GM12878 (cell line): ENCODE measurements at places on chromosomes 6 and 20. TPM values are rescaled to one million over a fixed set of nuclear protein-coding genes. Genes with fewer than 3 reads are reported as not detected.

PRPH2 gene
- not detected in 2 replicates for total RNA-seq

HLA-DQA1 gene
- total RNA-seq, result 664 and 712 TPM in 2 replicates

F13A1 gene
- total RNA-seq, result 1.3 and 1.6 TPM in 2 replicates

DNA sequence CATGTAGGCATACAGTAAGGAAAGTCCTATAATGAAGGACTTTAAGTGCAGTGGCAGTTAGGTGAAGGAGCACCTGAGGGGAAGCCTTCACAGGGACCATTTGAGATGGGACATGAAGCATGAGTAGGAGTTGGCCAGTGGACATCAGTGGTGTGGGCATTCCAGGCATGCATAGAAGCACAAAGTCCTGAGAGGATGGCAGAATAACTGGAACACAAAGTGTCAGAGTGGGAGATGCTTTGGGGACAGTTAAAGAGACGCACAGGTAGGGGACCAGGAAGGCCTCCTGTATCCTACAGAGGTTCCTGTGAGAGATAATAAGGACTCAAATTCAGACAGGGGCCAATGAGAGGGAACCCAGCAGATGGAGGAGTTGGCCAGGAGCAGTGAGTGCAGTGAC, 26.4 kb upstream of the EFHC1 start:
- no peak for DNase-seq

GRCh38 chr20:35325401-35325800, 33.2 kb upstream of the FAM83C start:
- no peak for DNase-seq

DNA sequence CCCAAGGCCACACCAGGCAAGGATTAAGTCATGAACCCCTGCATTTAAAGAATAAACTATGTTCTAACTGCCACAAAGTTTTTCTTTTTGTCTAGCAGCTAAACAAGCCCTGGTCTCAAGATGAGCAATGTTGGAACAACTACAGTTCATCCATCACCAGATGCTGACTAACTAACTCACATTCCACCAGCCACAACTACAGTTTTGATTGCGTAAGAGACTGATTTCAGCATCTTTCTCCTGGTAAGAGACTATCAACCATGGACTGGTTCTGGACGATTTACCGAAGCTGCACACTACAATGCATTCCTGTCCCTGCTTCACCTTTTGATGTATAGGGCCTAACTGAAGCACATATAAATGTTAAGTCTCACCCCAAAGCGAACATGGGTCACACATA, 43.0 kb downstream of the F13A1 start:
- no peak for DNase-seq

- DNase-seq, result no peak
These were observed 11.2 kb downstream of the NT5DC1 start for GRCh38 chr6:116111552-116112528.

- DNase-seq, result no peak
These were observed 134.0 kb downstream of the TAF4 start for GRCh38 chr20:61931476-61932198.

DNA sequence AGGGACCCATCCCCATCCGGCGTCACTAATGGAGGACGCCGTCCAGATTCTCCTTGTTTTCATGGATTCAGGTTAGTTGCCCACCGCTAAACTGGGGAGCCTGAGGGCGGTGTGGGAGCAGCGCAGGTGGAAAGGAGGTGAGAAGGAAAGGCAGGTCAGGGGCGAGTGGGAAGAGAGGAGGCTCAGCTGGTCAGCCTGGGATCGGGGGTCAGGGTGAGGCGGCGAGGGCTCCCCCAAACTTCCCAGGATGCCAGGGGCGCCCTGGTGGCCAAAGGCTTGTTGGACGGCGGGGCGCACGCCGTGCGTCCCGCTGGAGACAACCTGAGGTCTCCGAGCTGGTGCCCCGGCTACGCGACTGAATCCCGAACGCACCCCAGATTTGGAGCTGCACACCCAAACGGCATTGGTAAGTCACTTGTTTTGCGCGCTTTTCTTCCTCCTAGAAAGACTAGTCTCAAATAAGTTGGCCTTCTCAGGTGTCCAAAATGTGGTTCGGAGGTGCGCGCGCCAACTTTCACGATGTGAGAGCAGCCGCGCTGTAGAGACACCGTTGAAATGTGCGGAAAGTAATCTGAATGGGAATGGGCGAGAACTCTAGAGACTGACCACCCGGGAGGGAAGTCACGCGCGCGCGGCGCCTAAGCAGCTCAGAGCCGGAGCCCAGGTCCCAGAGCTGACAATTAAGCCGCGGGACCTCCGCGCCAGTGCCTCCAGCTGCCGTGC, 9.7 kb downstream of the GNAS-AS1 start:
- DNase-seq, result no peak

GRCh38 chr20:32480371-32481241, 104.5 kb downstream of the NOL4L start:
- DNase-seq, result no peak

DNA sequence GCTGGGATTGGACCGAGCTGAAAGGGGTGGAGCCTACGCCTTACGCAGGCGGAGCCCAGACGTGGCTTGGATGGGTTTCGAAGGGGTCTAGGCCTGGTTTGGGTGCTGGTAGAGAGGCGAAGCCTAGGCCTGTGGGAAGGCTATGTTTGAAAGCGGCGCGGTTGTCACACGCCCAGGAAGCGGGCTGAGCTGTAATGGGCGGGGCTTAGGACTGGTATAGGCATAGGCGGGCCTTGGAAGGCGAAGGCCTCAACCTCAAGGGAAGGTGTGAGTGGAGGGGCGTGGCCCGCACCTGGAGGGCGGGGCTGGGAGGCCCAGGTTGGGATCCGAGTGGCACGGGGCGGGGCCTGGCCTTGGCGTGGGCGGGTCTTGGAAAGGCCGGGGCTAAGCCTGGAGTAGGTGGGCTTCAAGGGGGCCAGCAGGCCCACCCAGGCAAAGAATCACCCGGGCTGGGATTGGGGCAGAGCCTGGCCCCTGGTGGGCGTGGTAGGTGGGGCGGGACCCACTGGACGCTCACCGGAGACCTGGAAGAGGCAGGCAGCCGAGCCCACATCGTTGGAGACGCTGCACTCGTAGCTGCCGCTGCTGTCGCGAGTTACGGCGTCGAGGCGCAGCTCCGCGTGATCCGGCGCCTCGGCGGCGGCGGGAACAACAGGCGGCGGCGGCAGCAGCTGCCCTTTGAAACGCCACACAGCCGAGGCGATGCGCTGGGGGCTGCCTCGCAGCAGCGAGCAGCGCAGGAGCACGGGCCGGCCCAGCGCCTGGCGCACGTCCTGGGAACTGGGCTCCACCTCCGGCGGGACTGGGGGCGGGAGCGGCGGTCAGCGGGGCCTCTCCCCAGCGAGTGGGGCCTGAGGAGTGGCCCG, 49.0 kb downstream of the MDGA1 start:
- DNase-seq, result no peak

- DNase-seq, result no peak
These were observed 157.4 kb downstream of the EYA2 start for GRCh38 chr20:47051936-47052526.
